CD4-positive, alpha-beta T cell treated with Interleukin-4 for 4 hours (primary cell): ENCODE measurements at places on chromosomes 4 and X.

DNA sequence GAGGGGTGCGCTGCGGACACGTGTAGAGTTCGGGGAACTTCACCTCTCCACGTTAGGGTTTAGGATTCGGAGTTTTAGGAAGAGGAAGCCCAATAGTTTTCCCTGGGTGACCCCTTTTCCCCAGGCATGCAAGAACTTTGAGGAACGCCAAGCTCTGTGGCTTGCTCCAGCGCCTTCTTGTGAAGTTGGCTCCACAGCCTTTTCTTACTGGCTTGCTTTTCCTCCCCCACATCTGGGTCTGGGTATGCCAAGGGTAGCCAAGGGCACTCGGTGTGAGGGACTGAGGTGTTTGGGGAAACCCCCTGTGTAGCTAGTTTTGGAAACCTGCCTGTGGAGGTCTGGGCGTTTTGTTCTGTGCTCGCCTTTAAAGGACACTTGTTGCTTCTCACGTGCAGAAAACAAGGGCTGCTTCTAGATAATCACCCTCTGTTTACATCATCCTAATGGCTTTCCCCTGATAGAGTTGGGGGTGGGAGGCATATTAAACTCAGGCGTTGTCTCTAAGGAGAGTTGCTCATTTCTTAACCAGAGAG lies 746 bp downstream of the EDNRA start:
- DNase-seq: no peak

GRCh38 chr4:20126906-20127305 lies 124.8 kb upstream of the SLIT2 start:
- no peak for DNase-seq

- DNase-seq: no peak
These were observed 124.2 kb downstream of the C4orf51 start for GRCh38 chr4:145804116-145804515.

DNA sequence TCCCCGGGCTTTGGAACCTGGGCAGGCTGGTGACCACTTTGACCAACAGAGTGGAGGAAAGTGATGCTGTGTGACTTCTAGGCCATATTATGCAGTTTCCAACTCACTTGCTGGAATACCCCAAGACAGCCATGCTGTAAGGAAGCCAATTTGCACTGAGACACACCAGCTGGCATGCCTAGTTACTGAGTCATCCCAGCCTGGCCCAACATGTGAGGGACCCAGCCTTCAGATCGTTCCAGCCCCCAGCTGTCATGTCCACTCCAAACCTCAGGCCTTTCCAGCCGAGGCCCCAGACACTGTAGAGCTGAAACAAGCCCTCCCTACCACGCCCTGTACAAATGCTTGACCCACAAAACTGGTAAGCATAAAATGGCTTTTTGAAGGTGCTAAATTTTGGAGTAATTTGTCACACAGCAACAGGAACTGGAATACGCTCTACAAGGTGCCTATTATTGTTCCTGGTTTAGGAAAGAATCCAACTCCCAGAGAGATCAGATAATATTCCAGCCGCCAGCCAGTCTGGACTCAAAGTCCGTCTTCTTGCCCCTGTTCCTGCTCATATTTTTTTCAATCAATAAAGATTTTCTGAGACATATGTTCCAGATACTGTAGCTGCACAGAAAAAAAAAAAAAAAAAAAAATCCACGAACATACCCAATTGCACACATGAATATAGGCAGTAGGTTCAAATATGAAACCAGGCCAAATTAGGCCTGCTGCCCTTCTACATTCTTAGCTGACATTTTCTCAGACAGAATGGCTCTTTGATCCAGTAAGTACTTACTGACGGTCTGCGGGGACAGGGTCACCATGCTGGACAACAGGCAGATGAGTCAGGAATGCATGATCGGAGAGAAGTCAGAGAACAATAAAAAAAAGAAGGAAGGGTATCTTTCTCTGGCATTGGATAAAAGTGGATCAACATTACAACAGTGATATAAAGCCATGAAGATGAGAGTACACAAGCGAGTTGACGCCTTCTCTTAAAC lies 35.1 kb downstream of the SH3KBP1 start:
- DNase-seq: no peak

GRCh38 chr4:123997776-123998449 lies 601.3 kb downstream of the SPRY1 start:
- no peak for DNase-seq

DNA sequence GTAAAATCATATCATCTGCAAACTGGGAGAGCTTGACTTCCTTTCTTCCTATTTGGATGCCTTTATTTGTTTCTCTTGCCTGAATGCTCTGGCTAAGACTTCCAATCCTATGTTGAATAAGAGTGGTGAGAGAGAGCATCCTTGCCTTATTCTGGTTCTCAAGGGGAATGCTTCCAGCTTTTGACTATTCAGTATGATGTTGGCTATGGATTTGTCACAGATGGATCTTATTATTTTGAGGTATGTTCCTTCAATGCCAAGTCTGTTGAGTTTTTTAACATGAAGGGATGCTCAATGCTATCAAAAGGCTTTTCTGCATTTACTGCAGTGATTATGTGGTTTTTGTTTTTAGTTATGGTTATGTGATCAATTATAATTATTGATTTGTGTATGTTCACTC lies 2144.6 kb upstream of the TENM3 start:
- DNase-seq: no peak

DNA sequence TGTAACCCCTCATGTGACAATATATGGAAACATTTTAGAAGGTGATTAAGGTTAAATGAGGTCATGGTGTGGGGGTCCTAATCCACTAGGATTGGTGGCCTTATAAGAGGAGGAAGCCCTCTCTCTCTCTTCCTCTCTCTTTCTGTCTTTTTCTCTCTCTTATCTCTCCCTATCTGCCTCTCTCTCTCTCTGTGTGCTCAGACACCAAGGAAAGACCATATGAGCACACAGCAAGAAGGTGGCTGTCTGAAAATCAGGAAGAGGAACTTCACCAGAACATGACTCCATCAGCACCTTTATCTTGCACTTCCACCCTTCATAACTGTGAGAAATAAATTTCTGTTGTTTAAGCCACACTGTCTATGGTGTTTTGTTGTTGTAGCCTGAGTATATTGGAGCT lies 1472.2 kb downstream of the PCDH7 start:
- no peak for DNase-seq

GRCh38 chr4:173005912-173006633 lies 162.5 kb upstream of the GALNT7 start:
- DNase-seq: no peak

GRCh38 chr4:243426-243825 lies 61.8 kb downstream of the ZNF732 start:
- DNase-seq: no peak
